ENCODE measurements at places on chromosomes 12 and 14.

DNA sequence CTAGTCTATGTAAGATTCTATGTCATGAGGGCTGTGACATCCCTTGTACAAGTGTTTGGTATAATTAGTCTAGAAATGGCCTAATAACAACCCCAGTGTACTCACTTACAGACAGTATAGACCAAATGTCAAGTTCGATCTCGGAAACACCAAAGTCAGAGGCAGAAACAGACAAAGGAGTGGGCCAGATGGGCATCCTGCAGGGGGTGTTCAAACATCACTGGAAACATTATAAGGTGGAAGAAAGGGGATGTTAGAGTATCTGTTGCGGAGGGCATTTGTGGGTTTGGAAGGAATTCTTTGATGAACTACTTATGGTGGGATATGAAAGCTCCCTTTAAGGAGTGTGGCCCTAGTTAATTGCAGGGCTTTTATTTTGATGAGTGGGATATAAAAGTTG lies 134.6 kb downstream of the ESR2 start:
- no peak for DNase-seq

DNA sequence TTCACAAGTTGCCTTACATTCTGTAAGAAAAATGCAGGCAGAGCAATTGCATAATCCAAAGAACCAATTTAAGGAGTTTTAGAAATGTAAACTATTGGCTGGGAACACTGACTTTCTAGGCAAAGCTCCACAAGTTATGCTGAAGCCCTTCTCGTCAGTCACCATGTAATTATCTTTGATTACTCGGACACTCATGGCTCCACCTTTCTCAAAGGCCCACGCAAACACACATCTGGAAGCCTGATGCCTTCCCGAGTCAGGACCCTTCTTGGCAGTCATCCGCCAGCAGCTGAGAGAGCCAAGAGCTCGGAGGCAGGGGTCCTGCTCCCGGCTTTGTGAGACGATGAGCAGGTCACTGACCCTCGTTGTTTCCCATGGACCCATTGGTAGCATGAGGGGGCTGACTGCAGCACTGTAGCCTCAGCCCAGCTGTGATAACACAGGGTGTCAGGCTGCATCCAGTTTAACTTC lies 202.2 kb downstream of the TMEM132D start:
- DNase-seq, result no peak

GRCh38 chr12:64780132-64780530 lies 20.9 kb upstream of the GNS start:
- no peak for DNase-seq

DNA sequence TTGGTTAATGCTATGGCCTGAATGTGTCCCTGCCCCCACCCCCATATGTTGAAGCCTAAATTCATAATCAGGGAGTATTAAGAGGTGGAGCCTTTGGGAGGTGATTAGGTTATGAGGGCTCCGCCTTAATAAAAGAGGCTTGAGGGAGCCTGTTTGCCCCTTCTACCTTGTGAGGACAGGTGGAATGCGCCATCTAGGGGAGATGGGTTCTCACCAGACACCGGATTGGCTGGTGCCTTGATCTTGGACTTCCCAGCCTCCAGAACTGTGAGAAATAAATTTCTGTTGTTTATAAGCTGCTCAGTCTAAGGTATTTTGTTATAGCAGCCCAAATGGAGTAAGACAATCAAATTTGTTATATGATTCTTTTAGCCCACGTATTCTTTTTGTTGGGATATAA lies 148.3 kb downstream of the PTCSC3 start:
- peak; percentile 34 for DNase-seq

- no peak for DNase-seq
These were observed 89.2 kb downstream of the SPPL3 start for GRCh38 chr12:120814903-120815429.

DNA sequence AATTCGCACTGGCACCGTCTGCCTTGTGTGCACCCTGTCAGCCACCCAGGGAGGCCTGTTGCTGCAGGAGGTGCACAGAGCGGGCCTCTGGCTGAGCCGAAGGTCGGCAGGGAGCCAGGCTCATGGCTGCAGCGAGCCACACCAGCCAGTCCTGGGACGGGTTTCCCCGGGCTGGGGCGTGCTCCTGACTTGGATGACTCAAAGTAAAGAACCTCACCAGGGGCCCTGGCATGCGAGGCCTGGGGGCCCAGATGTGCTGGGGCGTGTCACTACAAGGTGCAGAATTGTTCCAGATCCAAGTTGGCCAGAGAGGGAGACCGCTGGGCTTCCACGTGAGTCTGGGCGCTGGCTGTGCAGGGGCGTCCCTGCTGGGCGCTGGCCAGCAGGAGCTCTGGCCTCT lies 34.5 kb downstream of the FBRSL1 start:
- no peak for DNase-seq

- no peak for DNase-seq
These were observed 42.5 kb downstream of the LRP6 start for GRCh38 chr12:12224240-12224940.

DNA sequence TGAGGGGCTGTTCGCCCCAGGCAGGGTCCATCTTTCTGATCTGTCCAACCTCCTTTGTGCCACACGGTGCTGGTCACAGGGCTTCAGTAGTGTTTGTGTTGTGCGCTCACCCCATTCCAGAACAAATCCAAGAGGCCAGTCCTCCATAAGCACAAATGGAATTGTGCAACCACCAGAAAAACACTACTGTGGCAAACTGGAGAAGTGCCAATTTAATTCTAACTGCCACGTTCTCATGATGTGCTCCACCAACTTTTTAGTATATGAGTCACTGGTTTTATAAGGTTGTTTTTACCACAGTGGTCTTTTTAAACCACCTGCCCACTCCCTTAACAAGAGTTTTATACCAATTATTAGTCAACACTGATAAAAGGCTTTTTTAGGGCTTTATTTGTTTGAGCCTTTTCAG lies 380.2 kb downstream of the NAV3 start:
- peak; percentile 50 for DNase-seq

GRCh38 chr12:81626406-81626805 lies 132.7 kb downstream of the PPFIA2 start:
- no peak for DNase-seq

- peak; percentile 65 for DNase-seq
These were observed 130.8 kb upstream of the TRHDE start for GRCh38 chr12:72141381-72141780.

GRCh38 chr12:124681779-124682391 lies 114.5 kb upstream of the NCOR2 start:
- DNase-seq, result no peak

DNA sequence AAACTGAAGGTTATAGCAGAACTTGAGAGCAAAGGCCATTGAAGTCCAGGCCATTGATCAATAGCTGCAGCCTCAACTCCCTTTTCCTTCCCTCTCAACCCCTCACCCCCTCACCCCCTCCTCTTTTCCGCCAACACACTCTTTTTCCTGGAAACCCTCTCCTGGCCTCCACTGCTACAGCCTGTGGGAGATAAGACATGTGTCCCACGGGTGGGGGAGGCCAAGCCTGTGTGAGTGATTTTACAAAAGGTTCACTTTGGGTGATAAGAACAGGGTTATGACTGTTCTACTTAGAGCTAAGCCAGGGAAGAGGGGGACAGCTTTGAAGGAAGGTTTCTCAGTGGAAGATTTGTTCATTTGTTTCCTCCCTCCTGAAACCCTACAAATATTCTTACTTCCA lies 9.2 kb upstream of the FGF23 start:
- no peak for DNase-seq

DNA sequence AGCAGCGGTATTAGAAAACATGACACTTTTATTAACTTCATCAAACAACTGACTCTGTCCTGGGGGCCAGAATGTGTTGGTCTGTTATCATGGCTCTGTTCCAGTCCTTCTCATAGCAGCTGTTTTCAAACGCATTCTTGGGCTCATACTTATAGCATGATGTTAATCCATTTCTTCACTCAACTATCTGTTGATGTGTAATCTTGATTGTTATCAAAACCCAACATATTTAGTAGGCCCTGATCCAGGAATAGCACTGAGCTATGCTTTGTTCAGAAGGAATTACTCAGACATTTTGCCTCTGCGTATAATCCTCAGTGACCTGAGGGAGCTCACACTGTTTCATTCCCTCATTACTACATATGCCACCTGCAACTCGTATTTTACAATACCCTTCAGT lies 315.9 kb downstream of the BMP4 start:
- no peak for DNase-seq

GRCh38 chr14:68607867-68608573 lies 184.8 kb downstream of the ZFP36L1 start:
- no peak for DNase-seq

- DNase-seq, result no peak
These were observed 19.4 kb upstream of the EVL start for GRCh38 chr14:100045642-100046344.

- DNase-seq, result no peak
These were observed 108.3 kb upstream of the FUT8 start for GRCh38 chr14:65304239-65304638.

DNA sequence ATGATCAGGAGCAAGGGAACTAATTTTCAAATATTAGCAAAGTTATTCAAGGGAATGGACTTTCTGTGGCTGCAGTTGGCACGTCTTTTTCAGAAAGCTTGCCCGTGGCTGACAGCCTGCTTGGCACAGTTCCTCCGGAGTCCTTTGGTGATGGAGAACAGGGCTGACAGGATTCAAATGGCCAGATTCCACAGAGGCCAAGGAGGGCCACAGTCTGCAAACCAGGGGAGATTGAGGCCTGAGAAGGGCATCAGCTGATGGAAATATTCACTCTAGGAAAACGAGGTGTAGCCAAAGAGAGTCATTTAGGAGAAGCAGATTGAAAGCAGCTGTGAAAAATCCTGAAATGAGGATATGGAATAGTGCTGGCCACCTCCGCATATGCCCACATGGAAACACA lies 178.3 kb downstream of the EMP1 start:
- no peak for DNase-seq

DNA sequence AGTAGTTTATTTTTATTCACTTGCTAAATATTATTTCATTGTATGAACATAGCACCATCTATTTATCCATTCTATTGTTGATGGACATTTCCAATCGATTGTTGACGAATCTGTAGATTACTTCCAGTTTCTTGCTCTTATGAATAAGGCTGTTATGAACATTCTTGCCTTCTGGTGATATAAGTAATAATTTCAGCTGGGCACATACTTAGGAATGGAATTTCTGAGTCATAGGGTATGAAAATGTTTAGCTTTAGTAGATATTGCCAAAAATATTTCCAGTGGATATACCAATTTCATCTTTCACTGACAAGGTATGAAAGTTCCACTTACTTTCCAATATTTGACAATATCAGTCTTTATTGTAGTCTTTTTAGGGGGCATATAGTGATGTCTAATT lies 468.5 kb downstream of the ETNK1 start:
- DNase-seq, result no peak

GRCh38 chr14:28365510-28365909 lies 401.1 kb upstream of the FOXG1 start:
- DNase-seq, result no peak

- no peak for DNase-seq
These were observed 35.5 kb upstream of the ALX1 start for GRCh38 chr12:85244561-85244960.

- no peak for DNase-seq
These were observed 445.0 kb downstream of the GXYLT1 start for GRCh38 chr12:41699658-41700057.

GRCh38 chr12:54891717-54892478 lies 37.6 kb downstream of the MUCL1 start:
- DNase-seq, result peak; percentile 98

DNA sequence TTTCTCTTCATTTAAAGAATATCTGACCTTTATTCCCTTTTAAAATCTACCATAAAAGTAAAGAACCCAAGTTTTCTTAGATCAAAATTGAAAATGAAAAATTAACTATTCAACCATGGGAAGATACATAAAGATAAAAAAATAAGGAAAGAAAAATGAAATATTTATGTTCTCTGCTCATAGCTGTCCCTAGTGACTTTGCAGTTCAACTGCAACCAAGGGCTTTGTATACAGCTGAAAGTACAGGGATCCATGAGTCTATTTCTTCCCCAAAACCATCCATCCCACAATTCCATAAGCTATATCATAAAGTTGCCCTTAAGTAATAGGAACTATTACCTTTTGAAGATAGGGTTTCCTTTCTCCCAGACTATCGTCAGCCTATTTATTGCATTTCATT lies 113.1 kb downstream of the ITPR2 start:
- peak; percentile 58 for DNase-seq

DNA sequence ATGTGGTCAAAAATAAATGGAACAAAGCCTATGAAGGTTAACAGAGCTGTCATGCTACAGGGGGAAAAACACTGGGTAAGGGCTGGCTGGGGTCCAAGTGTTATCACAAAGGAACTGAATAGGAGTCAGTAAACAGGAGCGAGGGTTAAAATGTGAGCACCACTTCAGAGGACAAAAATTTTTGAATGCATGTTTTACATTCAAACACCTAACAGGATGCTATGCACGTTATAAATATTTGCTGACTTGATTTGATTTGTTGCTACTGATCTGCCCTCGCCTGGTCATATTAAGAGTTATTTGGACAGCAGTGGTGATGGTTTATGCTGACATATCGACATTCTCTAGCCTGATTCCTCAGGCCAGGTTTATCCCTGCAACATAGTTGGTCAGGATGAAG lies 7.4 kb upstream of the KTN1 start:
- peak; percentile 26 for DNase-seq

DNA sequence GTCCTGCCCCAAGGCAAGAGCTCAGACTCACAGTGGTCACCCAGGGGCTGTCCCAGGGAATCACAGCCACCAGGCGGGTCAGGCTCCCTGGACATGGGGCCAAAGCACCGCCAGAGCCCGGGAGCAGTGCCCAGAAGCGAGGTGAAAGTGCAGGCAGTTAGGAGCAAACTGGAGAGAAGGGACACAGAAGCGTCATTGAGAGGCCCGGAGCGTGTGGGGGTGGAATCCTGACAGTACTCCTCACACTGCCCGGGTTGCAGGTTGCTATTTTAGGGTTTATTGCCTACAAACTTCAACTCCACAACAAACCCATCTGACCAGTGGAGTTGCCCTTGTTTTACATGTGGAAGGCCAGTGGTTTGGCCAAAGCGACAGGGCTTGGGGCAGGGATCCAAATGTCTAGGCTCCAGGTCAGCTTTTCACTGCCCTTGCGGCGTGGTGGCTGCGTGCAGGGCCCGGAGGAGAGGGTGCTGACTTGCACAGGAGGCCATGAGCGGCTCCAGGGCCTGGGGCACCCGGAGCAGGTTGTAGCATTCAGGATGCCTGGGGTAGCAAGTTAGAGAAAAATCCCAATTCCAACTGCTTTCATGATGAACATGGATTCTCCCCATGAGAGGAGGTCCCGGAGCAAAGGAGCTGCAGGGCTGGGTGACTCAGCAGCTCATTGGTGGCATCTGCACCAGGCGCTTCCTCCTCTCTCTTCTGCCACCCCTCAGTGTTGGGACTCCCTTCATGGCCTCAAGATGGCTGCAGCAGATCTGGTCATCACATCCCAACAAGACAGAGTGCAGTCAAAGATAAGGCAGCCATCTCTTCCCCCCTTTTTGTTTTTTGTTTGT lies 112.3 kb upstream of the NCOR2 start:
- DNase-seq, result no peak

DNA sequence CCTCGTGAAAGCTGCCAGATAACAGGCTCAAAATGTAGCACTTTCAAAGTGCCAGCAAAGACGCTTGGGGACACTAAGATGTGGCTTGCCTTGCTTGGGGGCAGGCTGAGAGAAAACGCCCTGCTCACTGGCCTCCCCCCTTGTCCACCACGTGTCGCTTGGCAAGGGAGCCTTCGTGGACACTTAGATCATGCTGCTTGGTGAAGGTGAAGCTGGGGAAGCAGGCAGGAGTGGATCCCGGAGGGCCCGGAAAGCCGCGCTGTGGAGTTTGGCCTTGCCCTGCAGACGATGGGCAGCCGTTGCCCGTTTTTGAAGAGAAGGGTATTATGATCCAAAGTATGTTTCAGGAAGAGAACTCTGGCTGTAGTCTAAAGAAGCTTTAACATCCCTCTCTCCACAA lies 53.4 kb upstream of the BDKRB2 start:
- no peak for DNase-seq

Measured in DMS53 (cell line).